Suppressor macrophage treated with lipopolysaccharide for 4 hours (primary cell): ENCODE measurements at places on chromosomes 6 and 20.

GRCh38 chr6:167774881-167775280 is 51.8 kb upstream of the AFDN start:
- DNase-seq, result no peak

DNA sequence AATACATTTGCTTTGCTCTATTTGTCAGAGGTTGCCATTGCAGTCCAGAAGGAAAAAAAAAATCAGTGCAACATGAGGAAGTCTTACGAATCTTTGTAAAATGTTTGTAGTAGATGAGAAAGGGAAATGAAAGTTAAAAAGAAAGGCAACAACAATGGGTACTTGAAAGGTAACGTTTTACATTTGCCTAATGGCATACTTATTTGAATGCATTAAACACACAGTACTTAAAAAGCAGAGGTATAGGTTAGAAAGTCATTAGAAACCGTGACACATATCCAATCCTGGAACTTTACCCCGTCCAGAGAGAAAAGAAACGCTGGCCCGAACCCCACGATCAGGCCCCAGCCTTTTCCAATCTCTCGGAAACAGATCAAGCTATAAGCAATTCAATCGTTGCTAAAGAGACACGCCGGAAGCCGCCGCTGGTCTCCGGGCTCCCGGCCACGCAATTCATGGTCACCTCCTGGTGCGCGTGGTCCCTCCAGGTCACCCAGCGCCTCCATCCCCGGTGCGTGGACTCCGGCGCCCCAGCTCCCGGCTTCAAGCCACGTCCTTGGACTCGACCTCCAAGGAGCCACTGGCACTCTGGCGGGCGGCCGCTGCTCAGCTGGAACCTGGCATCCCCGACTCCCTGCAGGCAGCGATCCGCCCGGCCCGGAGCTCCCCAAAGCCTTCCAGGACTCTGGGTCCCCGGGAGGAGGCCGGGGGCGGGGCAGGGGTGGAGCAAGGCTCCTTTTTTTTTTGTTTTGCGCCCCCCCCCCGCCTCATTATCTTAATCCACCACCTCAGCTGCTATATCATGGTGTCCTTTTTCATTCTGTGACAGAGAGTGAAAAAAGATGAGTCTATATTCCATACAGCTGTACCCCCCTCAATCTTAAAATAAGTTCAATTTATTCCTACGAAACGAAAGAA is at the start of gene SLC18B1:
TSS of gene SLC18B1 (minus strand) at position 687 of the 918 bp plus-strand sequence. CDS start at position 506, 181 bp downstream.
- peak; percentile 51 for DNase-seq

DNA sequence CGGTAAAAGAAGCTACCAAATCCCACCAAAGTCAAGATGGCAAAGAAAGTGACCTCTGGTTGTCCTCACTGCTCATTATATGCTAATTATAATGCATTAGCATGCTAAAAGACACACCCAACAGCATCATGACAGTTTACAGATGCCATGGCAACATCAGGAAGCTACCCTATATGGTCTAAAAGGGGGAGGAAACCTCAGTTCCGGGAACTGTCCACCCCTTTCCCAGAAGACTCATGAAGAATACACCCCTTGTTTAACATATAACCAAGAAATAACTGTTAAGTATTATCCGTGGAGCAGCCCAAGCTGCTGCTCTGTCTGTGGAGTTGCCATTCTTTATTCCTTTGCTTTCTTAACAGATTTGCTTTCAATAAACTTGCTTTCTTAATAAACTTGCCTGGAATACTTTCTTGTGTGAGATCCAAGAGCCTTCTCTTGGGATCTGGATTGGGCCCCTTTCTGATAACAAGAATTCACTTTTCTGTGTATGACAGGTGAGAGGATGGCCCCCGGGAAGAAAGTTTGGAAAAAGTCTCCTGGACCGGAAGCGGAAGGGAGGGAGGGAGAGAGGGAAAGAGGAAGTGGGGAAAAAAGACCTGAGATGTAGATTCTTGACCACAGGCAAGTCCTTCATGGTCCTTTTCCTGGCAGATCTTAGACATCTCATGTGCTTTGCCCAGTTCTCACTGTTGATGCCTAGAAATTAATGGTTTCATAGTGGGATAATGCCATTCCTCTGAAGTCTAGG is 146.7 kb upstream of the ID4 start:
- DNase-seq, result no peak

- DNase-seq, result no peak
Measured at GRCh38 chr6:73382462-73383113, 12.0 kb upstream of the DDX43 start.

GRCh38 chr6:33609528-33609927 is 11.6 kb upstream of the ITPR3 start:
- no peak for DNase-seq

DNA sequence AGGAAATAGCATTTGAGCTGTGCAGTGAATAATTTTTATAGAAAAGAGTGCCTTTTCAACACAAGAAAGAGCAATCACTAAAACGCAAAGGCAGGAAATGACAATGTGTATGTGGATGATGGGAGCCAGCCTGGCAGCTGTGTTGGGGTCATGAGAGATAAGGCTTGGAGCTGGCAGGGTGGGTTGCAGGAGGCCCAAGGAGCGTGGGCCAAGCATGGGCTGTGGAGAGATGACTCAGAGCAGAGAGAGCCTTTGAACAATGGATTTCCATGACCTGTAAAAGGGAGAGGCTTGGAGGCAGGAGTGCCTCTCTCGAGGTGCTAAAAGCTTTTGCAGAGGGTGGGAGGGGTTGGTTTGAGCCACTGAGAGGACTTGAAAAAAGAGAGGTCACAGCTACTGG is 6.6 kb upstream of the TBC1D7 start:
- no peak for DNase-seq

- peak; percentile 64 for DNase-seq
Measured at GRCh38 chr6:12279322-12280091, 10.7 kb upstream of the EDN1 start.
